ENCODE measurements at places on chromosomes 2 and 18.

DNA sequence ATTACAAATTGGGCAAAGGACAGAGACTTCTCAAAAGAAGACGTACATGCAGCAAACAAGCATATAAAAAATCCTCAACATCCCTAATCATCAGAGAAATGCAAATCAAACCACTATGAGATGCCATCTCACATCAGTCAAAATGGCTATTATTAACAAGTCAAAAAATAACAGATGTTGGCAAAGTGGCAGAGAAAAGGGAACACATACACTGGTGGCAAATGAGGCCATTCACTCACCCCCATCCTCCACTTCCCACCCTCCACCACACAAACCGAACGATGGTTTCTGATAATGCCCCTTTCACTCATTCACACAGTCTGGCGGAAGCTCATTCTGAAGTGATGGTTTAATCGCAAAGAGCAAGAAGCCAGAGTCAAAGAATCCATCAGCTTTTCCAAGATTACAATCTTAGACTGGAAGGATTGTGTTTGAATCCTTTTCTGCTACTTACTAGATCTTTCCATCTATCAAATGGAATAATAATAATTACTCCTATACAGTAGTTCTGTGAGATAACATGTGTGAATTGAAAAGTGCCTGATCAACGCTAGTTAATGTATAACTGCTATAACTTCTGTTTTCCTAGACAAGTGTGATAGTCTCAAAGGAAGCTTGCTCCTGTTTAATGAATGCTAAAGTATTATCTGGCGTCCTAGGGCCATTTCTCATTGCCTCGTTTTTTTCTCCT lies 16.9 kb upstream of the CD28 start:
- DNase-seq: no peak

GRCh38 chr2:177784745-177785067 lies 287.9 kb downstream of the PDE11A start:
- DNase-seq: no peak

GRCh38 chr2:128234613-128235012 lies 84.1 kb downstream of the HS6ST1 start:
- no peak for DNase-seq

DNA sequence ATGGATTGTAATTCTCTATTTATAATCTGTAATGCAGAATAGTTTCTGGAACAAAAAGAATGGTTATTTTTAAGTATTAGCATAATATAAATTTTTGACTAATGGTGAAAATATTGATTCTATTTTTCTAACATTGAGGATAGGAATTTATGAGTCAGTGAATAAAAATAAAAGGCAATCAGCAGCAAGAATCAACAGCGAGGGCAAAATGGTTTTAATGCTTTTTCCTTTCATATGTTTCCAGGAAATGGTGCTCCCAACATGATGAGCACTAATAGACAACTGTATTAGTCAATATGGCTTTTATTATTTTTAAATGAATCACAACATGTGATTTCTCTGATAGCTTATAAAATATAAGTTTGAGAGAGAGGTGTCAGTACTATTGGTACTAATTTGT lies 90.7 kb upstream of the TFPI start:
- no peak for DNase-seq

- no peak for DNase-seq
Measured at GRCh38 chr18:79486356-79487182, 90.8 kb downstream of the NFATC1 start.

- no peak for DNase-seq
Measured at GRCh38 chr18:48826806-48827205, 124.0 kb downstream of the SMAD7 start.

GRCh38 chr2:216752855-216753505 lies 57.6 kb upstream of the IGFBP5 start:
- no peak for DNase-seq

DNA sequence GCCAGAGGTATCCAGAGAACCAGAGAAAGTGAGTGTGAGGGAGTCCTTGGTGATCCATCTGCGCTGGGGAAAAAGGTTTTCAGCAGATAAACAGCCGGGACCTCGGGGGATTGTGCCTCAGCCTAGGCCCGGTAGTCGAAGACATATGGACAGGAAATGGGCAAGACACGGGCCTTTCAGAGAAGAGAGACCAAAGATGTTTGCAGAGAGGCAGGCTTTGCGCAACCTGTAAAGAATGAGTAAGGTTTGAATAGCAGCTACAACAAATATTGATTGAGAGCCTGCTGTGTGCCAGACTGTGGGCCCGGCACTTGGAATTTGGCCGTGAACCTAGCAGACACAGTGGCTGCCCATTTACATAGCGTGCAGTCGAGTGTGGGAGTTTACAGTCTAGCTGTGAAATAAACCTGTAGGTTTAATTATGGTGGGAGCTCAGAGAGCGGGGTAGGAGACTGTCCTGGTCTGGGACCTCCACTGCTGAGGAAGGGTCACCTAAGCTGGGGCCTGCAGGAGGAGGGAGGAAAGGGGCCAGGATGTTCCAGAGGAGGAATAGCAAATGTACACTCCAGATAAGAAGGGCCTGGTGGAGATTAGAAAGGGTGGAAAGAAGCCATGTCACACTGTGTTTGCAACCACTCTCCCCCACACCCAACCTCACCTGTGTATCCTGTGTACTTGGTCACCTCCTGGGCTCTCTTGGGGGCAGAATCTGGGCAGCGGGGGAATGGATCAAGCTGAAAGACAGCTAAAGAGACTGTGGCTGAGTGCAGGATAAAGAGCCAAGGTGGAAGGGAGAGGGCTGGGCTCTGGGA lies 3.0 kb downstream of the SH2D6 start:
- DNase-seq: peak; percentile 75

GRCh38 chr2:8677646-8678592 lies 3.9 kb upstream of the ID2 start:
- DNase-seq: peak; percentile 70

DNA sequence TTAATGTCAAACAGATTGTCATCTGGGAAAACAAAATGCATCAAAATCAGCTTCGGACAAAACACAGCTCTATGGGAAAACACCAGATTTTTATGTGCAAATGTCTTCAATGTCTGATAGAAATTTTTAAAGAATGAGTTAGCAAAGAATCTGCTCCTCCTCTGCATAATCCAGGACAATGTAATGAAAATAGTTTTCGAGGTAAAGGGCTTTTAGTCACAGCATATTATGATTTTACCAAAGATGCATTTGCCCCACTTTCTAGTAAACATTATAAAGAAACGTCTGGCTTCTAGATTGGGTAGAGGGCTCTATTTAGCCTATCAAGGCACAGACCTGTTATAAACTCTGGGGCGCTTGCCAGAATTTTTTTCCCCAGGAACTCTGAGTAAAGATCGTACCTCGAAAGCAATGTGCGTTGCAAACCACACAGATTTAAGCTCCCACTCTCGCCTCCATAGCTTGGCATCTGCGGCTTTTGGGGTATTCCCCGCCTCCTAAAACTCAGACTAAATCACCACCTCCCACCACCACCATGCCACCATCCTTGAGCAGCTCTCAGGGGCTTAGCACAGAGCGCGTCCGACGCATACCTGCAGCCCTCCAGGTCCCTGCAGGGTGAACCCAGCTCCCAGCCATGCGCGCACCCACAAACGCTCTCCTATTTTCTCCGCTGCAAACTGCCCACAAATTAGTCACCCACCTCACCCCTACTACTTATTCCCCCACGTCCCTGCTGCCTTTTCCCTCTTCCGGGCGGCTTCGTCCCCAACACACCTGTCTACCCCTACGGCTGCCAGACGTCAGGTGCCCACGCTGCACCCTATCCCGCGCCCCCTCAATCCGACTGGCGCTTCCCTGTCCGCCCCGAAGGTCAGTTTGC lies 829 bp downstream of the ACVR1C start:
- peak; percentile 22 for DNase-seq

DNA sequence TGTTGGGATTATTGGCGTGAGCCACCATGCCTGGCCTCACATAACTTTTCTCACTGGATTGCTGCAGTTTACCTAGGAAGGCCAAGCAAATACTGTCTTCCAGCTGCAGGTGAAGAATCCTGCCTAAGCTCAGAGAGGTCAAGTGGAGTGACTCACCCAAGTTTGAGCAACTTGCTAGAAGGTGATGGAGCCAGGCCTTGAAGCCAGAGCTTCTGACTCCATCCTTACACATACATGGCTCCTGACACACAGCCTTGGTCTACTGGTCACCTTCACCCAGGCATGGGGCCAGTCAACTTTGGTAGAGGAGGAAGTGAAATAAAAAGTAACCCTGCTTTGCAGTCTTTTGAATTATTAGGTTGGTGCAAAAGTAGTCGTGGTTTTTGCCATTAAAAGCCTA lies 93.5 kb downstream of the VWA3B start:
- no peak for DNase-seq

- DNase-seq: no peak
Measured at GRCh38 chr18:62812876-62813275, 97.5 kb downstream of the PHLPP1 start.

- DNase-seq: no peak
Measured at GRCh38 chr2:217494557-217494956, 508.2 kb downstream of the TNS1 start.

GRCh38 chr18:2850816-2851215 lies 4.0 kb downstream of the EMILIN2 start:
- DNase-seq: no peak

All from NCI-H1092 treated with DMSO at 0.1 percent for 48 hours (cell line).